Activated CD4-positive, alpha-beta T cell treated with anti-CD3 and anti-CD28 coated beads, Interleukin-2, Interleukin-6, amounts not matched to agents 100 ng/mL and 50 ng/mL, durations not matched to agents 16 hours and 8 hours (primary cell): ENCODE measurements at places on chromosomes 2 and 18.

DNA sequence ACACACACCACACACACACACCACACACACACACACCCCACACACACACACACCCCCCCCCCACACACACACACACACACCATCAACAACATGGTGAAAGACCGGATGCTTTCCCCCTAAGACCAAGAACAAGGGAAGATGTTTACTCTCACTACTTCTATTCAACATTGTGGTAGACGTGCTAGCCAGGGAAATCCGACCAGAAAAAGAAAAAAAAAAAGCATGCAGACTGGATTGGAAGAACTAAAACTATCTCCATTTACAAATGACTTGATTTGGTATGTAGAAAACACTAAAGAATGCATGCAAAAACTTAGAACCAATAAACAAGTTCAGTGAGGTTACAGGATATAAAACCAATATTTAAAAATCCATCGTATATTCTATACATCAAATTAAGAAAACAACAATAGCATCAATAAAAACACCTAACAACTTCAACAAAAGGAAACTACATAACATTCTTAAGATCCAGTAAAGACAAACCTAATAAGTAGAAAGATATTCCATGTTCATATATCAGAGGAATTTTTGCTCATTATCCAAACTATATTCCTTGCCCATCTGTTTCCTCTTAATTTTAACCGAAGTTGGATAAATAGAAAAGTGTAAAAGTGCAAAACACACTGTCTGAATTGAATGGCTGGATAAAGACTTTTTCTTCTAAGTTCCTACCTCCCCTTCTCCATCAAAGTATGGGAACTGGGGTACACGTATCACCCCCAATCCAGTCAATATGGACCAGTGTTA lies 51.5 kb upstream of the RNU4ATAC start:
- DNase-seq = no peak

GRCh38 chr2:24076849-24077534 lies 866 bp upstream of the SF3B6 start:
- no peak for DNase-seq

DNA sequence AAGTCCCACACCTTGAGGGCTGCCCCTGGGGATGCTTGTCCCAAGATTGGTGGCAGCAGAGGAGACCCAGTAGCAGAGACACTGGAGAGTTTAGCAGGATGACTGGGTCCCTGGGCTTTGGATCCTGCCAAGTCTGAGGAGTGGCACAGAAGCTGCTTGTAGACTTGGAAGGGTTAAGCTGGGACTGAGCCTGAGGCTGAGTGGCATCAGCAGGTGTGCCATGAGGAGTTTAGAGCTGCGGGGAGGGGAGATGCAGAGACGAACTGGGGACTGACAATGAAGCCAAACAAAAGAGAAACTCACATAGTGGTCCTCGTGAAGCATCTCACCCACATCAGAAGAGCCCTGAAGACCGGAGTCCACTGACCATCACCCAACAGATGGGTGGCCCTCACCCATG lies 329.7 kb upstream of the KLHL29 start:
- DNase-seq = no peak

DNA sequence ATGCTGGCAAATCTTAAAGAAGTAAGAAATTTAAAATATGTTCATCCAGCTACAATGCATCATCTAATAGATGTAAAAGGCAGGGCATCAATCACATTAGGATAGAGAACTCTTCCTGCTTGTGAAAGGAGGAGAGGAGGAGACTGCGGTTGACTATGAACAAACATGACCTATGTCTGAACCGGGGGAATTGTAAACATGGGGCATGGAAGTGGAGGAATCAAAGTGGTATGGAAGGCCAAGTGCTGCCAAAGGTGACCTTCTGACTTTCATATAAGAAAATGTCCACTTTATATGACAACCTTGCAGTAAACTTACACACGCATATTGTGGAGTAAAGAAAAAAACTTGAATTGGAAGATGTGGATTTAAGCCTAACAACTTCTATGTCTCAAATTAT lies 20.0 kb upstream of the SLC8A1 start:
- DNase-seq = no peak

- DNase-seq = no peak
Measured at GRCh38 chr2:34025196-34025595, 426.1 kb upstream of the FAM98A start.

GRCh38 chr2:217158928-217159327 lies 299.1 kb upstream of the TNP1 start:
- DNase-seq = no peak

DNA sequence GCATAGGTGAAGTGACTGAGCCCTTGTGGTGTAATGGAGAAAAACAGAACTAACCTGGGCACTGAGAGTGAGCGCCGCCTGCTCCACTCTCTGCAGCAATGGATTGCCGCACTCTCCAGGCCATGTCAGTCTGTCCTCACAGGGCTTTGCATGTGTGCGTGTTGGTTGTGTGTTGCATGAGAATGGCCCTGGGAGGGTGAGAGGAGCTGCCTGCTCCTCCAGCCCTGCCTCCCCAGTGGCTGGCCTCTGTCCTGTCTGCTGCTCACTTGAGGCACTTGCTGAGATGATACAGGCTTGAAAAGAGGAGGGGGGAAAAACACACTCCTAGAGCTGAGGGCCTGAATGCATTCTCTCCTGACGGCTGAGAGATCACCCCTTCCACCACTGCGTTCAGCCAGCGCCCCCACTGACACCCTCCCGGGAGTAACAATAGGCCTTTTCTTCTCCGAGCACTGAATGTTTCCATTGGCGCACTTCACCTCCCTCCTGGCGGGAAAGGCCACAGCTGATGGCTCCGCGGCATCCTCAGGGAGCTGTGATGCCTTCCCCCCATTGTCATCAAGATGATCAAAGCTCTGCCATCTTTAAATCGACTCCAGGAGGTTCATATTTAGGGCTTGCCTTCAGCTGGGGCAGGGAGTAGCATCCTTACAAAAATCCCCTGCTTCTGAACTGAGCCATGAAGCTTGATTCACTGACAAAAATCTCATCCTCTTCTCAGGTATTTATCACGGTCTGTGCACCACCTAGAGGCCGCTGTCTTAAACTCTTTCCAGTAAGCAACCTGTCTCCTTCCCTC lies 49.9 kb upstream of the DAPL1 start:
- peak; percentile 28 for DNase-seq

GRCh38 chr2:174066871-174067270 lies 101.7 kb upstream of the SP3 start:
- DNase-seq = no peak

GRCh38 chr2:137969418-137969765 lies 5.1 kb downstream of the HNMT start:
- no peak for DNase-seq

DNA sequence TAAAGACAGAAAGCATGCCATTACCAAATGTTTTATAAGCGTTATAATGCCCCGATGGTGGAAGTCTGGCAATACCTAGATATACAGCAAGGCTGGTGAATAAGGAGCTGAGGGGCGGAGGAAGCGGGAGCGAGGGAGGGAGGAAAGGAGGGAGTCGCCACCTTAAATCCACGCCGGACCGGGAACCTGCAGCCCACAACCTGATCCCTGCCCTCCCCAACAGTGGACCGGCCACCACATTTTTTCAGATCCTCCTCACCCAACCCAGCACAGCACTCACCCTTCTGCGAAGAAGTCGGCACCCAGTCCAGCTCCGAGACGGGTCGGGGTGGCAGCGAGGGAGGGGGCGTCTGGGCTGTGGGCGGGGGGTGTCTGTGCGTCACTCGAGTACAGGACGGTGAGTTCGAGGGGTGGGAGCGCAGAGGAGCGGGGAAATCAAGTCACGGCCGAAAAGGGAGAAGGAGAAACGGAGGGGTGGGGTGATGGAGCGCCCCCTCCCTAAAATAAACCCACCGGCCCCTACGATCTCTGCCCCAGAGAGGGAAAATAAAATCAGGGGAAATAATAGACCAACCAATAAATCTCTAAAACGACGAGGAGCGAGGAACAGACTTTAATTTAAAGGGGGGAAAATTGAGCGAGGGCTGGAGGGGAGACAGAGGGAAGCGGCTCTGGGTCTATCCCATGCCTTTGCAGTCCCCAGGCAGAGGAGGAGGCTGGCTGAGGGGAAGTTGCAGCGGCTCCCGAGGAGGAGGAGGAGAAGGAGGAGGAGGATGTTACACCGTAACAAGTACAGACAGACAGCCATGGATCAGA lies 96.5 kb upstream of the SERTAD2 start:
- DNase-seq = peak; percentile 31

GRCh38 chr18:45282101-45282812 lies 333.0 kb upstream of the SLC14A2 start:
- no peak for DNase-seq

DNA sequence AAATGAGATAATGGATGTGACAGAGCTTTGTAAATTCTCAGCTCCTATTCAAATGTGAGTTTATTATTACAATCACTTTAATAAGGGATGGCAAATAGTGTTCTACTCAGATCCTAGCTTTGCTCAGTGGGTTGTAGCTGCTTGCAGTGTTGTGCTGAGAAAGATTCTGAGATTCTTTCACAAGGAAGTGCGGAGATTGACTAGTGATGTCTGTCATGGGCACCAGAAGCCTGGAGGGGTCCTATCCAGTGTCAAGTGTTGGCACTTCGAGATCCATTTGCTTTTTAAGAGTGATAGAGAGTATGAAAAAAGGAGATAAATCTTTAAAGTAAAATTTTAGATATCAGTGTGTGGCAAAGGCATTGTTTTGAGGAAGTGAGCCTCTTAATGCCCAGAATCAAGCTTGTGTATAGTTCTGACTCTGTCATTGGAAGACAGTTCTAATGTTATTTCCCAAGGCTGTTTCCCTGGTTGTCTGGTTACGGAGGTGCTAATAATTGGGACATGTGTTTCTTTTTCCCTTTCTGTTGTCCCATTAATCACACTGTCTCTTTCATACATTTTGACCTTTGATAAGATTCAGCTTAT lies 181.7 kb upstream of the SPRED2 start:
- DNase-seq = no peak

GRCh38 chr2:215967590-215968378 lies 45.6 kb downstream of the MREG start:
- DNase-seq = peak; percentile 42

DNA sequence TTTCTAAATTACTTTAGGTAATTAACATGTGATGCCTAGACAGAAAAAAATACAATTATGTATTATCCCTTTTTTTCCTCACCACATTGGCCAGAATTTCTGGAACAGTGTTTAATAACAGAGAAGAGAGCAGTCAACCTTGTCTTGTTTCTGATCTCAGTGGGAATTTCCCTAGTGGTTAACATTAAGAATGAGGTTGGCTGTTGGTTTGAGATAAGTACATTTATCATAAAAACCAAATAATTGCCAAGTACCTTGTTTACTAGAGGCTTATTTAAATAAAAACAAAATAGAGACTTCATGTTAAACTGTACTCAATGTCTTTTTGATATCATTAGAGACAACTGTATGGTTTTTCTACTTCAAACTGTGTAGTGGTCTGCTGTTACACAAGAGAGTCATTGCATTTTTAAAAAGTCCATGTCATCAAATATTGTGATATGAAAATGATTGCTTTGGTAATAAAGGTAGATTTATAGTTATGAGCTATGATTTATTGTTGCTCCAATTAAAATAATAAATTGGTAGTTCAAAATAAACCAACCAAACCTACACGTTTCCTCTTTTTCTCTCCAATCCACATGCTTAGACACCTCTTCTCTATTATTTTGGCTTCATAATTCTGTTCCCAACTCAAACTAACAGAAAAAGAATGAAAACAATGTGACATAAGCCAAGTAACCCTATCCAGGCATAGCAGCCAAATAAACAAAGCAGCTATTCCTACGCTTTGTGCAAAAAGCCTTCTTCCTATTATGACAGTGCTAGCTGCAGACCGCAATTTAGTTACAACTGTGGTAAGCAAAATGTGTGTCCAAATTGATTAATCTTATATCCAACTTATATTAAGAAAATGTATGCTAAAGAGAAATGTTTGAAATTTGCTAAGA lies 20.9 kb upstream of the TANK start:
- peak; percentile 62 for DNase-seq

GRCh38 chr2:231674587-231675338 lies 33.6 kb upstream of the PTMA start:
- peak; percentile 79 for DNase-seq

GRCh38 chr2:145771525-145771924 lies 1251.6 kb upstream of the ZEB2 start:
- no peak for DNase-seq

DNA sequence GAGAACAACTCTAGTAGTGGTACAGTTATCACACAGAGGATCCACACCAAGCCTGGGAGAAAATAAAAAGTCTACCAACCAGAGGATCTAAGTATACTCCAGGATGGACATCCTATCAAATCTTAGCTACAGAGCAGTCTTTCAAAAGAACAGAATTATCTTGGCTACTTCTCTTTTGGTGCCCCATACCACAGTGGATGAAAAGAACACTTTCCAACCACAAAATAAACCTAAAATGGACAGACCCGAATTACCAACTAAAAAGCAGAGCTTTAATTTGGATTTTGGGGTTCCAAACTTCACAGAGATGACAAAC lies 116.1 kb downstream of the SRBD1 start:
- no peak for DNase-seq

- no peak for DNase-seq
Measured at GRCh38 chr2:95024960-95025405, 525 bp upstream of the MAL start.

GRCh38 chr2:49028101-49028500 lies 126.2 kb downstream of the FSHR start:
- no peak for DNase-seq

DNA sequence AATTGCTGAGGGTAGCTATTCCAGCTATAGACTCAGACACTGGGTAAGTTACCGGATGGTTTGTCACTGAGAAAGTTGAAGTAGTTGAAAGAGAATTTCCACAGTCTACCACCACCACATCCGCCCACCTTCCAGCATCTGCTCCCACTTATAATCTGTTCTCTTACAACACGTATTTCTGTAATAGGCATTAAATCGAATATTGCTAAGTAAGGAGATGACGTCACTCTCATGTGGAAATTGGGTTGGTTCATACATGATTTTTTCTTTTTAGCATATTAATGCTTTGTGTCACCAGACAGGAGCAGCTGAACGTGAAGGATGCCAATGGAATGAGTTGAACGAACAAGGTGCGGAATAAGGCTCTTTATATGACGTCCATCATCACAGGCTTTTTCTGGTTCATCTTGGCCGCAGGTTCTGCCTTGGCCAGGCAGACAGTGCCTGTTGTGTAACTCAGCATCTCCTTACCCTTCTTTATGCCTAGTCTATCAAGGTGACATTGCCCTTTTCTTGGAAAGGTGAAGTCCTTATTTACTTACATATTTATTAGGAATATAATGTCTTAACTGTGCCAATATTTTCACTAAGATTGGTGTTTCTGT lies 45.9 kb downstream of the THUMPD2 start:
- DNase-seq = no peak

DNA sequence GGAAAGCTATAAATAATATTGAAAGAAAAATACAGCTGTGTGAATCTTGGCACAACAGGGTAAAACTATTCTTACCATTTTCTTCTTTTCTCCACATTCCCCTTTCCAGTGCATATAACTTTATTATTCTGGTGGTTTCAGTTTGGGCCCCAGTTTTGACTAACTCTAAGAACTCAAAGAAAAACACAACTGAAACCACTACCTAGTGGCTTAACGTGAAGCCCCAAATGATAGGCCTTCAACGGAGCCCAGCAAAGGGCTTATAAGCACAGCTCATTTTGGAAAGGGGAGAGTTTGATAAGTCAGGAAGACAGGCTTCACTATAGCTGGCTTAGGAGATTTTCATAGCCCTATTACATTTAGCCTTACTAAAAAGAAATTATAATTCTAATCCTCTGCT lies 62.4 kb downstream of the PPP1R1C start:
- DNase-seq = no peak
